Activated CD4-positive, alpha-beta T cell treated with anti-CD3 and anti-CD28 coated beads, Interleukin-2, amount 50 U/mL, for 48 hours (primary cell): ENCODE measurements at places on chromosomes 4 and X.

GRCh38 chrX:19017271-19017670 lies 33.4 kb upstream of the PHKA2 start:
- DNase-seq, result no peak

GRCh38 chr4:152591396-152591795 lies 55.5 kb upstream of the FBXW7 start:
- peak; percentile 24 for DNase-seq

GRCh38 chrX:72307646-72308051 lies 1.9 kb upstream of the CITED1 start:
- no peak for DNase-seq

- no peak for DNase-seq
Observed at GRCh38 chr4:855880-856224, 29.9 kb upstream of the CPLX1 start.

GRCh38 chrX:153669174-153669890 lies 4.3 kb downstream of the PNCK start:
- DNase-seq, result peak; percentile 42

GRCh38 chr4:114229706-114230105 lies 250.3 kb upstream of the ARSJ start:
- no peak for DNase-seq

GRCh38 chr4:76781698-76782595 lies 116.0 kb downstream of the SOWAHB start:
- no peak for DNase-seq

DNA sequence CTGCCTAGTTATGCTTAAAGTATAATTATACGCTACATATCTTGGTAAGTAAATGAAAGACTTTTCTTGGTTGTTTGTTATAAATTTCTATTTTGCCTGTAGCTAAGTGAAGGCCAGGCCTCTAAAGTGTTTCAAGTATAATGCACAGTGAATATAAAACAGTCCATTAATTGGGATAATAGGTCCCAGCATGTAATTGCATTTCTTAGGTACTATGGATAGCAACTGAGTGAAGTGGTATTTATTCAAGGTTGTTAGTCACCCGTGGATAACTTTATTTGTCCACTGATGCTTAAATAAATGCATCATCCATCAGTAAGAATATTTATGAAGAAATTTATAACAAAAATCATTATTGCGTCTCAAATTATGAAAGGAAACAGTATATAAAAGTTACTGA lies 59.1 kb downstream of the TEX13C start:
- DNase-seq, result no peak

- DNase-seq, result peak; percentile 9
Observed at GRCh38 chrX:14798805-14799397, 74.0 kb downstream of the FANCB start.

DNA sequence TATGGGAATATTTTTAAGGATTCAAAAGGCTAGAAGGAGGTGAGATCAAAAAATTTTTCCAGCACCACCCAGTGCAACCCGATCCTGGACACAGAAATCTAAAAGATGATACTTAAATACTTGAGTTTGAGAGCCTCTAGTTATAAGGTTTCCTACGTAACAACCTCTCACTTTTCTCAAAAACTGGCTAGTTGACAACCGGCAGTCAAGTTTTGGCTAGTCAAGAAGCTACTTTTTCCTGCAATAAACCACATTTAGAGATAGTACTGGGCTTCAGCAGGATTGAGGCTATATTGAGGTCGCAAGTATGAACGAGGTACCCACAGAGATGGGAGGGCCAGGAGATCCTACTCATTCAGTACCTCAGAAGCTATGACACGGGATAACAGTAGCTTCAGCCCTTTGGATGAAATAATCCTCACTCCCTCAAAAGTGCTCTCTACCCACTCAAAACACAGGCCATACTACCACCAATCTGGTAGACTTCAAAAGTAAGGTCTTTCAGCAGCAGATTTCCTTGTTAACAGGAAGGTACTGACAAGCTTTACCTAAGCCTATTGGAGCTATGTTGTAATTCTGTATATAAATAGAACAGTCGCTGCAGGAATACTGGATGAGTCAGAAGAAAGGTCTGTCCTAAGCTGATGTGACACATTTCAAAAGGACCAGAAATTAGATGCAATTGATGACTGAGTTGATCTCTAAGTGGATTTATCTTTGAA lies 1.5 kb upstream of the TSPAN5 start:
- no peak for DNase-seq

- no peak for DNase-seq
Observed at GRCh38 chr4:155047755-155048154, 160.7 kb upstream of the NPY2R start.

DNA sequence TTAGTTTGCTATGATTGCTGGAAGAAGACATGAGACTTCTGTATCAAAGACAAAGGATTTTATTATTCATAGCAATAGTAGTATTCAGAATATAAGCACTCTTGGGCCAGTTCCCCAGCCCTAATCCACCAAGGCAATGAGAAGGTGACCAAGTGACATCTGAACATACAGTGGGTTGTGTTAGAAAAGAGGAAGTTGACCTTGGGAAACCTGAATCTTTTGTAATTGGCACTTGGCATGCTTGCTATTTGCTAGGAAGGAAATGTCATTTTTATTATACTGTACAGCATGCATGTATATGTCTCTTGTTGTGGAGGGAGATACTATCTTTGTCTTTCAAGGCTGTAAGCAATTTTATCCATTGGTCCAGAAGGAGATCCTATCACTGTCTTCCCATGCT lies 216.1 kb upstream of the FAT1 start:
- DNase-seq, result no peak

DNA sequence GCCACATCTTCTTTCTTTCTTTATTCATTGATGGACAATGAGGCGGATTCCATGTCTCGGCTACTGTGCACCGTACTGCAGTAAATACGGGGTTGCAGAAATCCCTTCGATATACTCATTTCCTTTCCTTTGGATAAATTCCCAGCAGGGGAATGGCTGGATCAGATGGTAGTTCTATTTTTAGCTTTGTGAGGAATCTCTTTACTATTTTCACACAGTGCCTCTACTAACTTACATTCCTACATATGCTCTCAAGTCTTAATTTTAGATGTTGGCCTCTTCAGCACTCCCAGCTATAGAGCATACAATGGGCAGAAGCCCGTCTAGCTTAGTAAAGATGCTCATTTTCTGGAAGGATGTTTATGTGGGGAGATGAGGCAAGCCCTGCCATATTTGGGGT lies 317.4 kb downstream of the ASMT start:
- no peak for DNase-seq

DNA sequence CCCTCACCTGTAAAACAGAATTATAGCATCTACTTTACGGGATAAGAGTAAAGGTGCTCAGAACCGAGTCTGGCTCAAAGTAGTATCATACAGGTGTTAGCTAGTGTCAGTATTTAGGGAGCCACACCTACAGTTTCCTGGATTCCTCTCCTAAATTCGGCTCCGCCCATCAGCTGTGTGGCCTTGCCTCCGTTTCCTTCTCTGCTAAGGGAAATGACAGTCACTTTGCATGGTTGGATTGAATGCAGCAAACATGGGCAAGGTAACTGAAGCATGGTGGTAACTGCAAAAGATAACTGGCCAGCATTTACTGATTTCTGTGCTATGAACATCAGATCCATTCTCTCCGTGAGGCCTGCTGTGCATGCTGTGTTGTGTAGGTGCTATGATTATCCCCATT lies 2.8 kb downstream of the PPP1R3F start:
- DNase-seq, result no peak

DNA sequence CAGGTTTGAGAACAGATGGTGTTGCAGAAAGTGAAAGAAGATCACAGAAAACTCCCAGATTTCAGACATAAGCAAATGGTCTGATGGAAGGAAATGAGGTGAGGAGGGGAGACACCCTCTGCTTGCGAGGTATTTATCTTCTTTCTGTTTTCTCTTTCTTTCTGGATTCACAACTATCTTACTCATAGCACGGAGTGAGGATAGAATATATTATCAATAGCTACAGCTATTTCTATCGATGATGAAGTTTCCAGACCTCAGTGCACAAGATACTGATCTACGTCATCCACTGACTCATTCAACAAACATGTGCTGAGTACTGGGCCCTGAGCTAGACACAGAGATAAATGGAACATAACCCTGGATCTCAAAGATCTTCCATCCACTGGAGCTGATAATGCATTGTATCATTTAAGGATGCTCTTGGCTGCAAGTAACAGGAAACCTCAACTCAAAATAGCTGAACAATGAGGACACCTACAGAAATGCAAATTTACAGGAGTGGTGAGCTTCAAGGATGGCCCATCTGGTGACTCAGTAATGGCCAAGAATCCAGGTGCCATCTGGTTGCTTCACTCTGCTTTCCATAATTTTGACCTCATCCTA lies 21.2 kb downstream of the SLC2A9 start:
- no peak for DNase-seq

GRCh38 chr4:142474398-142475087 lies 371.6 kb downstream of the INPP4B start:
- no peak for DNase-seq

- DNase-seq, result no peak
Observed at GRCh38 chrX:50165727-50166126, 35.1 kb downstream of the AKAP4 start.

GRCh38 chr4:16844816-16845586 lies 53.4 kb downstream of the LDB2 start:
- DNase-seq, result no peak

GRCh38 chrX:41273638-41274037 lies 60.3 kb upstream of the DDX3X start:
- DNase-seq, result no peak

- DNase-seq, result no peak
Observed at GRCh38 chr4:121736735-121737351, 28.1 kb downstream of the SMIM43 start.

GRCh38 chr4:52659722-52660261 lies 691 bp upstream of the USP46 start:
- DNase-seq, result peak; percentile 39

DNA sequence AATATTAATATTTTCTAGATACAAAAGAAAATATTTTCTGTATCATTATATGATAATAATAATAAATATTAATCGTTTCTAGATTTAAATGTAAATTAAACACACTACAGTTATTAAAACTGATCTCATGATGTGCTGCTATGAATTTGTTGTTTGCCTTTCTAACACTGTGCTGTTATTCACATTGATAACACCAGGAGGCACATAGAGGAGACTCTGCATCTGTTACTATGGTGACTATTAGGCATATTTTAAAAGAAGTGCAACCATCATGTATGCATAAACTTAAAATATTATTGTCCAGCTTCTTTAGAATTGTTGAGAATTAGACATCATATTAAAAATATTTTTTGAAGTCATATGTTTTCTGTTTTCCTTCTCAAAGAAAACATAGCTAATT lies 11.8 kb upstream of the PDGFC start:
- DNase-seq, result no peak

- no peak for DNase-seq
Observed at GRCh38 chr4:8129136-8129535, 29.5 kb downstream of the ABLIM2 start.

DNA sequence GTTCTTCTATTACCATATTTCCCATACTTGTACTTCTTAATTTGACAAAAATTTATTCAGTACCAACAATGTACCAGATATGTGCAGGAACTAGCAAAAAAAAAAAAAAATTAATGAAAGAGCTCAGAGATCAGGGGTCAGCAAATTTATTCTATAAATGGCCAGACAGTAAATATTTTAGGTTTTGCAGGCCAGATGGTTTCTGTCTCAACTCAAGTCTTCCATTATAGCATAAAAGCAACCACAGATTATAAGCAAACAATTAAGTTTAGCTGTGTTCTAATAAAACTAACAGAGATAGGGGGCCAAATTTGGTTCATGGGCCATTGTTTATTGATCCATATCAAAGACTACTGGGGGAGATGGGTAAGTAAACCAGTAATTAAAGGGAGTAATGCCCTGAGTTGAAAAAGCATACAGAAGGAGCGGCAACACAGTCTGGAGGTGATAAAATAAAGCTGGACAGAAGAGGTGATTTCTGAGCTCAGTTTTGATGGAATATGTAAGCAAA lies 19.3 kb downstream of the NEK1 start:
- no peak for DNase-seq

DNA sequence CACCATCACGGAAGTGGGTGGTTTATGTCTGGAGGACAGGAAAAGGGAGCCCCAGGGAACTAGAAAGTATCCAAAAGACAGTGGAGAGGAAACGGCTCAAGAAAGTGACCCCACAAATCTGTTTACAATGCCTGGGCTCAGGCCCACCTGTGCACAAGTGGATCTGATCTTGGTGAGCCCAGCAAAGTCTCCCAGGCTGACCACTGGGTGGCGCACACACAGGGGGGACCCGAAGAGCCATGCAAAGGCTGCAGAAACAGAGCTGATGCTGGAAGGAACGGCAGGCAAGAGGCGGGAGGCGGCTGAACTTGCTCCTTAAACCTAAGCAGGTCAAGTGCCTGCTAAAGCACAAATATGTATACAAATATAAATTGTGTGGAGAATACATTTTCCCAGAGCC lies 9.6 kb downstream of the HAUS7 start:
- peak; percentile 48 for DNase-seq

DNA sequence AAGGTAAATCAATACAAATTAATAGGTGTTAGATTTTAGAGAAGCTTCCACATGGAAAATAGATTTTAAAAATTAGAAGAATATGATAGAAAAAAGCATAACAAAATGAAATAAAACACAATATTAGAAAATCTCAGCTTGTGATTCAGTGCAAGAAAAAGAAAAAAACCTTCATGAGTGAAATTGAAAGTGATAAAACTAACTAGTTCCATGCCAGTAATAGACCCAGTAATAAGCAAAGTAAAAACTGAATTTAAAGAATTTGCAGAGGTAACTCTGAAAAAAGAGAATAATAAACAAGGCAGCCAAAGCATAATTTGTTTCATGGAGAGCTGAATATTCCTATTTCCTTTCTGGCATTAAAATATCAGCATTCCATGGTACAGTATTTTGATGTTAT lies 174.3 kb upstream of the TENM3 start:
- DNase-seq, result no peak

DNA sequence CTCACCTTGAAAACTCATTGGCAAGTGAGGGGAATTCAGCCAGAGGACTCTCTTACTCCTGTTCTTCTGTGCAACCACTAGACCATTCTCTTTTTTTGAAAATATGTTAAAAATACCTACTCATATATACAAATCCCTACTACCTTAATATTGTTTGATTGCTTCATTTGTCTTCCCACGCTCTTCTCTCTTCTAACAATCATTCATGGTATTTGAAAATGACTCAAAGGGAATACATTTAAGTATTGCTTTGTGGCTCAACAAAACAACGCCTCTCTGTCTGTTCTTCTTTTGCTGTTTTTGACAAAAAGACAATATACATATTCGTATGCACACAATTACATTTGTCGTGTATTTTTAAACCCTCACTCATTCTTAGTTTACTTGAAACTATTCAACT lies 589.4 kb downstream of the ANKRD50 start:
- DNase-seq, result no peak
